ENCODE measurements at places on chromosomes 1 and 21. TPM values are rescaled to one million over a fixed set of nuclear protein-coding genes. Genes with fewer than 3 reads are reported as not detected.

Gene BRINP3
- not detected for total RNA-seq

Gene ARHGEF16
- 1.5 TPM for total RNA-seq

Gene VSIG8
- not detected for total RNA-seq

Gene GNB1
- total RNA-seq: 291 TPM

Gene CFHR5
- not detected for total RNA-seq

Gene ADAMTS5
- 2.3 TPM for total RNA-seq

Gene FCRLB
- 3.0 TPM for total RNA-seq
